ENCODE measurements at places on chromosomes 4 and X.

GRCh38 chr4:117783716-117784115 is 250.6 kb upstream of the NDST3 start:
- DNase-seq, result no peak

- DNase-seq, result no peak
These were observed 56.5 kb upstream of the PROM1 start for GRCh38 chr4:16140231-16140878.

DNA sequence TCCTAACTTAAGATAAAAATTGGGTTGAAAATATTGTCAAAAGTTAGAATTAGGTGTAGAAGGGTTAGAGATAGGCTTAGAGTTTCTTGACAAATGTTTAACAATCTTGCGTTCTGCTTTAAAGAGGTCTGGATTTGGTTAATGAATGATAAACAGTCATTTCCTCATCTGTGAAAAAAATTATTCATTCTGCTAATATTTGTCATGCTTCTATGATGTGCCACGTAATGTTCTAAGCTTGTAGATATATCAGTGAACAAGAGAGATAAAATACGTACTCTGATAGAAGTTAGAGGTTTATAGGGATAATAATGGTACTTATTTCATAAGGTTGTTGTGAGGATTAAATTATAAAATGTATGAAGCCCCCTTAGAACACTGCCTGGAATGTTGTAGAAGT is 443.0 kb upstream of the GALNT7 start:
- no peak for DNase-seq

GRCh38 chr4:52037689-52038102 is 403 bp downstream of the SGCB start:
- DNase-seq, result no peak

DNA sequence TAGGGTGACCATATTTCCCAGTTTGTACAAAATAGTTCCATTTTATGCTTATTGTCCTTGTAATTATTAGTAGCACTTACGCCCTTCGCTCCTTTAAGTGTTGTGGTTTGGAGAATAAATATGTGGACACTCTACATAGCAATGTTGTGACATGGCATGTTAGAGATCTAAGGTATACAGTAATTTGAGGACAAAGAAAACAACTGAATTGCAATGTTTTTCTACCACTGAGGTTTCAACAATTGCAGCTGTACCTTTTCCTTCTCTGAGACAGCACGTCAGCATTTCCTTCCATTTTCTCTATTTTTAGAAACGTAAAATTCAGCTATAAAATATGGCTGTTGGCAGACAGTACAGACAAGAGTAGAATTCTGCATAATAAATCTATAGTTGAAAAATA is 323.1 kb downstream of the MAPK10 start:
- DNase-seq, result peak; percentile 50

DNA sequence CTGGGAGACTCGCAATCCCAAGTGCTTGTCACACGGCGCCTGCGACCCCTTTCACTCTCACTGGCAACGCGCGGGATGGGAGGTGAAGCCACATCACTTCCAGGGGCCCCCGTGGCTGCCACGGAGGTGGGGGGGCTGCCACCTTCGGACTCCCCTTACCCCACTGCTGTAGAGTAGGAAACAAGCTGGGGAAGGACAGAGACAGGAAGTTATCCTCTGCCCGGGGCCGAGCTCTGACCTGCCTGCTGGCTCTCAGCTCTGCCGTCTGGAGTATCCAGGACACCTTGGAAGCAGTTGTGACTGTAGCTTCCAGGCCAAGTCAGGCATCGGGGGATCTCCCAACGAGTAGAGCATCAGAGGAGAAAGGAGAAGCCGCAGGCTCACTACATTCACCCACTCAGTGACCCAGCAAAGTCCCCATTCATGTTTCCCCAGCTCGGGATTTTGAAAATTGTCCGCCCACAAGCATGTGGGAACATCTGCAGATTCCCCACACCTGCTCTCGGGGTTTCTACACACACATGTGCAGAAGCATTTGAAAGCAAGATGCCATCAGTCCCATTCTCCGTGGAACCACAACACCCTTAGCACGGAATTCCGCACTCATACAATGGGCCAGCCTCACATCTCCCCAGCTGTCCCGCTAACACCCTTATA is 10.8 kb downstream of the PDZD4 start:
- no peak for DNase-seq

- DNase-seq, result no peak
These were observed 28.5 kb downstream of the TRIM61 start for GRCh38 chr4:164948975-164949374.

DNA sequence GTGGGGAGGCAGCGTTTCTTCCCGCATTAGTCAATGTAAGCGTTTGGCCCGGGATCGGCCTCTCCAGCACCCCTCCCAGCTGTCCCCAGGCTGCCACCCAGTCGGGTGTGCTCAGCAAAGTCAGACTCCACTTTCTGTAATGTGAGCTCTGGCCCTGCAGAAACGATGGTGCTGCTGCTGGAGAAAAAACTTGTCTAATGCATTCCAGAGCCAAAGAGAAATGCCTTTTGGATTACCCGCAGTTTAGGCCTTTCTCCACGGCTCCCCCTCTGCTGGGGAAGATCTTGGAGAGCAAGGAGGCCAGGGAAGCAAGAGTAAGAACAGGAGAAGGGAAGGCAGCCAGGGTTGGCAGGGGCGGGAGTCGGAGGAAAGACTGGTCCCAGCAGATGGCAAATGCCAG is 55.2 kb downstream of the ELF4 start:
- DNase-seq, result peak; percentile 47
